ENCODE measurements at places on chromosomes 3 and 15.

- no peak for DNase-seq
These were observed 252.2 kb downstream of the GABRG3 start for GRCh38 chr15:27223179-27223578.

GRCh38 chr3:155491696-155492095 is 198.2 kb upstream of the STRIT1 start:
- no peak for DNase-seq

DNA sequence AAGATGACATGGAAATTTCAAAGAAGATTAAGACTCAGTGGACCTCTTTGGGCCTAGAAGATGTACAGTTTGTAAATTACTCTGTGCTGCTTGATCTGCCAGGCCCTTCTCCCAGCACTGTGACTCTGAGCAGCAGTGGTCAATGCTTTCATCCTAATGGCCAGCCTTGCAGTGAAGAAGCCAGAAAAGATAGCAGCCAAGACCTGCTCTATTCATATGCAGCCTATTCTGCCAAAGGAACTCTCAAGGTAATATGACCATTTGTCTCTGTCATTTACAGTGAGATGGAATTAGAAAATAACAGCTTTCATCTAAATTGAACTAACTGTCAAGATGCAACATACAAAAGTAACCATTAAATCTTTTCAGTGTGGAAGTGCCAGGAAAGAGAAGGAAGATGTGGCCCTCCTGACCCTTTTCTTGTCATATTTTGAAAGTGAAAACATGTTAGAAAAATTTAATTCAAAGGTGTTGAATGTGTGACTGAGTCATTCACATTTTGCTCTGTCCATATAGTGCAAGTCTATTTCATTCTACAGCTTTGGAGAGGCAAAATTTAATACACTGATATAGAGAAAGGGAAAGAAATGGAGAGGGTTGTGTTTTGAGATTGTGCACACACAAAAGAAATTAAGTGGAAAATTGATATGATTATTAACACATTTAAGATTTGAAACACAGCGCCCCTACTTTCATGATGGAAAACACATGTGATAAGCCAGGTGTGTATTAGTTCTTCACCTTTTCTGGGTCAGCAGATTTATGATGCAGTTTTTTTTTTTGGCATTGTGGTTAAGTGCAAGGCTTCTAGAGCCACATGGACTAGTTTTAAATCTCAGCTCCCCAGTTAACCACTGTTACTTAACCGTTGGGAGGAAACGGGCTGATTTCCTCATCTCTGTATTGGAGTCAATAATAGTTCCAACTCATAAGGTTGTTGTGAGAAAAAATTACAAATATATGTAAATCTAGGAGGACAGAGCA is 375.1 kb downstream of the NAALADL2 start:
- no peak for DNase-seq

DNA sequence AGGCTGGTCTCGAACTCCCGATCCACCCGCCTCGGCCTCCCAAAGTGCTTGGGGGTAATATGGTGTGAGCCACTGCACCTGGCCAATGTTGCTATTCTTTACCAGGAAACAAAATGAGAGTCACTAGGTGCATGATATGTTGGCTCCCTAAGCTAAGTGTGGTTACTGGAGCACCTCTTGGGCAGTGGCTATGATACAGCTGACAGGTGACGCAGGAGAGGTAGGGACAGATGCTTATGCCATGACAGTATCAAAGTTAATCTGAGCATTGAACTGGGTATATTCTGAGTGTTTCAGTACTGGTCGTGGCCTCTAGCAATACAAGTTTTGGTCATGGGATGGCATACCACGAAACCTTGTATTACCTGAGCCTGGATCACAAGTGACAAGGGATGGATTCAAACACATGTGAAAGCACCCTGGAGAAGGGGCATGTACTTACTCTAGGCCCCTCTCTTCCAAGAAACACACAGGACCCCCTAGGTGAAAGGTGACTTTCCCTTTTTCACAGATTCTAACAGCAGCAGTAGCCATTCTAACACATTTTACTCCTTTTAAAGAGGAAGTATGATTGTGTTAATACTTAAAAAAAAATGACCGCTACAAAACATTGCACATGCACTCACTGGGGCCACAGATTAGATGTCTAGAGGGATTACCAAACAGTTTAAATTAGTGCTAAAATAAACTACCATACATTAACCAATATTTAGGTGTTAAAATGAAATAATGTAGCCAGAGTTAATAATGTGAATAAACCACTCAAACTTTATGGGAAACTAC is 467.3 kb downstream of the SHQ1 start:
- no peak for DNase-seq

DNA sequence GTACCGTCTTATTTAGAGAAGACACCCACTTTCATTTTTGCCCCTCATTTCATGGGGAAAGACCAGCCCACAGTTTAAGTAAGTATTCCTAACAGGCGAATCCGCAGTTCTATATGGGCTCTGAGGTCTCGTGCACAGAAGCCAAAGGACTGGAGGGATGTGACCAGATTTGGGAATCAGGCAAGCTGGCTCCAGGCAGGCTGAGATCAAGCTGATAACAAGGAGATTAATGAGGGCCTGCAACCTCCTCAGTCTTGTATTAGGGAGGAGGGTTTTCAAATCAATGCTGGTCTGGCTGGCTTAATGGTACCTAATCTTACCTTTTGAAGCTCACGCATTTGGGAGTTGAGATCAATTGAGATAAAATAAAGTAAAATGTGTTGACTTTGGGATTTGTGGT is 15.3 kb downstream of the ST8SIA2 start:
- no peak for DNase-seq

- DNase-seq: no peak
These were observed 15.8 kb upstream of the RFTN1 start for GRCh38 chr3:16529264-16529663.

DNA sequence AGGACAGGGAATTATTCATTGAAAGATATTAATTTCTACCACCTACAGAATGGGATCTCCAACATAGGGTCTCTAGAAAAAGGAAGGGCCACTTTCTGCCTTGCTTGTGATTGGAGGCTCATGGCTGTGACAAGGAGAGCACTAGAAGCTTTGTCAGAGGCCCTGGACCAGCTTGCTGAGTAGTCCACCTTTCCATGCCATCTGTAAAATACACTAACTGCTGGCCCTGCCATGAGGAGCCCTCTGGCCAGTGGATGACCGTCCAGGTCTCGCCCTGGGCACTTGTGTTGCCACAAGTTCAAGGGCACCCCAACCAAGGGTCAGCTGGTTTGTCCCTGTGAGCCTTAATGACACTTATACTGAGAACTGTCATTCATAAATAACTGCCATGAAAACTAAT is 1.6 kb upstream of the SYNM start:
- DNase-seq: no peak
